ENCODE measurements at places on chromosomes 7 and 10. TPM values are rescaled to one million over a fixed set of nuclear protein-coding genes. Genes with fewer than 3 reads are reported as not detected.

Gene GIMAP6
- polyA plus RNA-seq, result not detected

Gene HOXA13
- not detected for polyA plus RNA-seq

Gene AKAP9
- 120 TPM for polyA plus RNA-seq

Gene SKIDA1
- polyA plus RNA-seq, result 3.7 TPM

Gene ACTA2
- polyA plus RNA-seq, result 0.53 TPM

Gene NPY4R2
- not detected for polyA plus RNA-seq

Gene MBL2
- polyA plus RNA-seq, result not detected

Gene YKT6
- polyA plus RNA-seq, result 93.4 TPM

Gene PTN
- polyA plus RNA-seq, result 19.5 TPM

Gene FAM241B
- 135 TPM for polyA plus RNA-seq

Gene ZNF503
- 41.4 TPM for polyA plus RNA-seq

Gene VSTM2A
- polyA plus RNA-seq, result 49.1 TPM

Gene CUBN
- polyA plus RNA-seq, result 8.7 TPM

Gene TAC1
- 3,985 TPM for polyA plus RNA-seq

Gene LIPJ
- 0.15 TPM for polyA plus RNA-seq

Gene SFXN3
- 52.1 TPM for polyA plus RNA-seq

Gene ABLIM1
- polyA plus RNA-seq, result 9.6 TPM

Gene CALML3
- polyA plus RNA-seq, result not detected

Gene PILRA
- 23.7 TPM for polyA plus RNA-seq

Gene HIP1
- 13.3 TPM for polyA plus RNA-seq

Gene VKORC1L1
- 18.0 TPM for polyA plus RNA-seq

Gene TAS2R41
- polyA plus RNA-seq, result not detected

Gene EPHB6
- polyA plus RNA-seq, result 14.8 TPM

Gene EPO
- polyA plus RNA-seq, result not detected

Gene CPED1
- not detected for polyA plus RNA-seq

Gene TIMM23B
- 12.1 TPM for polyA plus RNA-seq

Gene ANKRD61
- not detected for polyA plus RNA-seq

Gene GSDME
- polyA plus RNA-seq, result 42.9 TPM

Gene HOGA1
- not detected for polyA plus RNA-seq

Measured in neural cell (in vitro differentiated cells).